ENCODE measurements at places on chromosomes 2 and 18. TPM values are rescaled to one million over a fixed set of nuclear protein-coding genes. Genes with fewer than 3 reads are reported as not detected.

- DNase-seq, result no peak
These were observed 895 bp upstream of the GLS start for GRCh38 chr2:190879474-190880377.

- DNase-seq, result no peak
These were observed 184.7 kb downstream of the SATB2 start for GRCh38 chr2:199273042-199273511.

DNA sequence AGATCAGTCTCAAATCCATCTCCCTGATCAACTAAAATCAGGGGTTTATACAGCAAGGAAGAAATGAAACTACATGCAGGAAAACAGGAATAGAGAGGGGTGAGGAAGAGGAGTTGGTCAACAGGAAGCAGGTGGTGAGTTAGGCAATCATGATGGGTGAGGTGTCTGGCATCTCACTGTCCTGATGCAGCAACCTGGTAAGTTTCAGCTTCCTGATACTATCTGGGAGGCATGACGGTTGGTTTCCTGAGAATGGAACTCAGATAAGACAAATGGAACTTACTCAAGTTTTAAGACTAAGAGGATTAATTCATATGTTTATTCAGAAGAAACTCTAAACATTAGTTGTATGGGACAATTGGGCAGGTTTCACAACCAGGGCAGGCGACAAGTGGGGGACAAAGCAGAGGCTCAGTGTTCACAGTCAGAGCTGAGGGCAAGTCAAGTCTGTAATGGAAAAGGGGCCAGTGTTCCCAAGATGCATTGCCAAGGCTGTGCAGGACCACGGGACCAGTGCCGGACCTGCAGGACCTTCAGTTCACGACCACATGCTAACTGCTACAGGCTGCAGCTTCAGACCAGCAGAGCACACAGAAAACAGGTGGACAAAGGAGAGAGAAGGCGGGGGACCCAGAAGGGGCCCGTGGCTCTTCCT lies 17.7 kb upstream of the GALM start:
- no peak for DNase-seq

DNA sequence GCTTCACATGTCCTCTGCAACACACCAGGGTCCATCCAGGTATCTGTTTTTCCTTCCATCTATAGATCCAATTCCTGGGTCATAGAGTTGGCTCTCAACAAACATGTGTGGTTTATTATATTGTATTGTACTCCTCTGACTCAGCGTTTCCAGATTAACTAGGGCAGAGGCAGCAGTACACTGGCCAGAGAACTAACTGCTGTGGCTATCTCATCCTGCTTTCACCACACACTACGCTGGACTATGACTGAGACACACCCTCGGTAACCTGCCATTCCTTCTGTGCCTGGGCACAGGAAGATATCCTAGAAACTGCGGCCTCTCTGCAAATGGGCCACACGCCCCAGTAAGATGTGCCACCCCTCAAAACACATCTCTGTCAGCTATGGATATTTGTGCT lies 159.8 kb upstream of the STK17B start:
- DNase-seq, result no peak

DNA sequence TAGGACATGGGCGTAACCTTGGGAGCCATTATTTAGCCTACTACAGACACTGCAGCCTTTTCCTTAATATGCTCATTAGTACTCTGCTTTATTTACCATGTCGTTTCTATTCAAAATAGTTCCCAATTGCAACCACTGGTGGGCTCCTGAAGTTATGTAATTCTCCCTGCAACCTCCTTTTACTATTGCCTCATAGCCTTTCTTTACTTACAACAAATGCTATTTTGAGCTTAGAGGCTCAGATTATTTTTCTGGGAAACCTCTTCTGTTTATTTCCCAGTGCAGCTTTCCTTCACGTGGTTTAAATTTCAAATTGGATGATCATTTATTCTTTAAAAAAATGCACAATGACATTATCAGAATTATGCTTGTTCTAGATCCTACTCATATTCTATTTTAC lies 492.3 kb upstream of the TMEFF2 start:
- DNase-seq, result no peak

GRCh38 chr2:80529466-80530165 lies 225.1 kb upstream of the LRRTM1 start:
- no peak for DNase-seq

DNA sequence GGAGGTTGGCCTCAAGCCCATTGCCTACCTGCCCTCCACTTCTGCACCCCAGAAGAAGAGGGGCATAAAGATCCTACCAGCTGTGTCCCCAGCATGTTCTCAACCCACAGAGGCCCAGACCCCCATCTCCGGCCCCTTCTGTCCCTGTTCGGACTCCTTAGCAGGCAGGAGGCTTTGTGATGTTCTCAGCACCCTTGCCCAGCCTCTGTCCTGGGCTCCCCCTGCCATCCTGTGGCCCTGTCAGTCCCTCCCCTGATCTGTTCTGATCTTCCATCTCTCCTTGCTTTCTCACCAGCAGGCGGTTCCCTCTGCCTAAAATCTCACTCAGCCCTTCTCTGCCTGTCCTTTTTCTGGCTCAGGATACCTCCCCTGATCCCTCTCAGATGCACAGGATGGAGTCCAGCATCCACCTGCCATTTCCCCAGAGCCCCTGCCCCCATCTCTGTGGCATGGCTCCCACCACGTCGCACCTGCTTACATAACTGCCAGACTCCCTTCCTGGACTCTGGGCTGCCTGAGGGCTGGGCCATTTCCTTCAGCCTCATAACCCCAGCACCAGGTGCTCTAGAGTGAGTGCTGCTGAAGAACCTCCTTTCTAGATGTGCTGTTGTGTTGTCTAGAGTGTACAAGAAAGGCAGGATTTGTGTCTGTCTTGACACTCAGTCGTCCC lies 134.0 kb downstream of the CTIF start:
- no peak for DNase-seq

- DNase-seq, result no peak
These were observed 205.3 kb downstream of the TMEM247 start for GRCh38 chr2:46684661-46685060.

DNA sequence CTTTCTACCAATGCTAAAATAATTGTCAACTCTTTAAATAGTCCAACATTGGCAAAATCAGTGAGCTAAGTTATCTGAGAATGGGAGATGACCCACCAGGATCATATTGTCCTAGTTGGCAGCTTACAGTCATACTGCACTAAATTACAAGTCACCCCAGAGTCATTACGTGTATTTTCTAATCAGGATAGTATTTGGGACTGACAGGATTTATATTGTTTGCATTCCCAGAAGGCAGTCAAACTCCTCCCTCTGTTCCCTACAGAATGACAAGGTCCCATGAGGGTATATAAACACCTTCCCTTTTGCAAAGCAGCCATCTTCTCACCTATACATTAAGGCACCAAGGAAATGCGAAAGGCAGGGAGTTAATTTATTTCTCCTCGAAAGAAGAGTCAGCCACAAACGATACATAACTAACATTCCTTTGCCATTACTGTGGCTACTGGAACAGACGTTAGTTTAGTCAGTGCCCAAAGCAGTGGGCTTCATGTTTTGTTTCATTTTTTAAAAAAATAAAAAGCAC lies 125.3 kb downstream of the ANTXR1 start:
- DNase-seq, result no peak

Gene HOXD12
- total RNA-seq, result 0.17 TPM

Gene STK39
- total RNA-seq, result 22.1 TPM

Data from WTC11 (cell line).